ENCODE measurements at places on chromosomes 7 and 10.

- DNase-seq = no peak
These were observed 119.3 kb upstream of the ZNF746 start for GRCh38 chr7:149616898-149617297.

GRCh38 chr10:33537066-33537465 is 202.6 kb upstream of the NRP1 start:
- no peak for DNase-seq

DNA sequence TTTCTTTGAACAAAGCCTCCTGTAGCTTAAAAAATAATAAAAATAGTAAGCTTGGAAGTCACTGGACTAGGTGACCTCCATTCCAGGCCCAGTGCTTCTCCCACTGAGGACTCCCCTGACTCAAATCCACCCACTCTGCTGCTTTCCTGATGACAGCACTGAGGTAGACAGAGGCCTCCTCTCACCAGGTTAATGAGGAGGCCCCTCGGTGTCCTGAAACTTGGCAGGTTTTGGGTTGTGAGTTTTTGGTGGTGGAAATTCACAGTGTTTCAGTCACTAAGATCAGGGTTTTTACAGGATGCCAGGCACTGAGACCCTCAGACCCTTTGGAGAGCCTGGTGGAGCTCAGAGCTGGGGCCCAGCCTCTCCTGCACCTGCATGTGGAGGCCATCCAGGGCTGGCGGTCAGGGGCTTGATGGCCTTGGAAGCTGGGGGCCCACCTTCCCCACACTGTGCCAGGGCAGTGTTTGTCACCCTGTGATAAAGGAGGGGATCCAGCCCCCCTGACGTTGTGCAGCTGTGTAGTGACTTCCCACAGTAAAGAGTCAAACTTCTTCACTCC is 19.1 kb downstream of the TSPAN14 start:
- no peak for DNase-seq

DNA sequence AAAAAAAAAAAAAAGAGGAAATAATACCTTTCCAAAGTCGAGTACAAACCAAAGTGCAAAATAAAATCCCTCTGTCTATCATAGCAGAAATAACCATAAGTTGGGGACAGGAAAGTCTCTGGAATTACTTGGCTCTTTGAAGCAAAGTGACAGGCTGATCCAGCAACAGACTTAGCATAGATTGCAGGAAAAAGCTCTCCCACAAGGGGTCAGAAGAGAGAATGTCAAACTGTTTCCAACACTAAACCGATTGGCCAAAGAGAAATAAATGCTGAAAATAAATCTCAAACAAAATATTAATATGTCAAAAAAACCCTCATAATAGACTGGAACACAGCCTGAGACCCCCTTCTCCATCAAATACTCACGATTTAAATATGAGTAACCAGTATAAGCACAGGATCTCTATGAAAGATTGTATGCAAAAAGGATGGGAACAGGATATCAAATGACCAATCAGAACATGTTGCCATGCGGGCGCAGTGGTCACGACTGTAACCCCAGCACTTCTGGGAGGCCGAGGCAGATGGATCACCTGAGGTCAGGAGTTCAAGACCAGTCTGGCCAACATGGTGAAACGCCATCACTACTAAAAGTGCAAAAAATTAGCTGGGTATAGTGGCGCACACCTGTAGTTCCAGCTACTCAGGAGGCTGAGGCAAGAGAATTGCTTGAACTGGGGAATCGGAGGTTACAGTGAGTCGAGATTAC is 1000.7 kb upstream of the LRRN3 start:
- no peak for DNase-seq

- DNase-seq = no peak
These were observed 395.9 kb downstream of the GRM8 start for GRCh38 chr7:126856691-126857291.

GRCh38 chr10:92112462-92112861 is 178.4 kb downstream of the CPEB3 start:
- no peak for DNase-seq

GRCh38 chr10:118332948-118333710 is 9.0 kb downstream of the FAM204A start:
- DNase-seq = no peak

- no peak for DNase-seq
These were observed 83.8 kb upstream of the AKR1E2 start for GRCh38 chr10:4742217-4742616.

DNA sequence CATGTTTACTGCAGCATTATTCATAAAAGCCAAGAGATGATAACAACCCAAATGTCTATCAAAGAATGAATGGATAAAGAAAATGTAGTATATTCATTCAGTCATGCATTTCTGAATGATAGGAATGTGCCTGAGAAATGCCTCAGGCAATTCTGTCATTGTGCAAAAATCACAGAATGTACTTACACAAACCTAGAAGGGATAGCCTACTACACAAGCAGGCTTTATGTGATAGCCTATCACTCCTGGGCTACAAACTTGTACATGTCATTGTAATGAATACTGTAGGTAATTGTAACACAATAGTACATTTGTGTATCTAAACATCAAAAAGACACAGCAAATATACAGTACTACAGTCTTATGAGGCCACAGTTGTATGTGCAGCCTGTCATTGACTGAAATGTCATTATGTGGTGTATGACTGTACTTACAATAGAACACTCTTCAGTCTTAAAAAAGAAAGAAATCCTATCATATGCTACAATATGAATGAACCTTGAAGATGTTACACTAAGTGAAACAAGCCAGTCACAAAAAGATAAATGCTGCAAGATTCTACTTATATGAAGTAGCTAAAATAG is 141.8 kb upstream of the GPR22 start:
- DNase-seq = no peak

GRCh38 chr10:45372251-45372951 is 1.6 kb upstream of the ALOX5 start:
- no peak for DNase-seq

- no peak for DNase-seq
These were observed 828.2 kb downstream of the TNS3 start for GRCh38 chr7:46753662-46754061.

DNA sequence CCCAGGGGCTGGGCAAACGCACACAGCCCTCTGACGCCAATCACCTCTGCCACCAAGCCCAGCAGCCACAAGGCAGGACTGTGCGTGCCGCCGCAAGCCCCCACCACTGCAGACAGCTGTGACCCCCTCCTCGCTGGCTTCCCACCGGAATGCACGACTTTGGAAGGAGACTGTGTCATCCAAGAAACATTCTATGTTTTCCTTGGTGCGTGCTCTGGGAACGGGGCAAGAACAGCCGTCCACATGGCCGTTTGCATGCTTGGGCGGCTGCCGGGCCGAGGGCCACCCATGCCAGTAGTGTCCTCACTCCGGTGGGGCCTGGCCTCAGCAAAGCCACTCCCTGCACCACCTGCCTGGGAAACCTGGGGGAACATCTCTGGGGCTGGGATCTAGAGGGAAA is 17.6 kb upstream of the ELN start:
- no peak for DNase-seq

DNA sequence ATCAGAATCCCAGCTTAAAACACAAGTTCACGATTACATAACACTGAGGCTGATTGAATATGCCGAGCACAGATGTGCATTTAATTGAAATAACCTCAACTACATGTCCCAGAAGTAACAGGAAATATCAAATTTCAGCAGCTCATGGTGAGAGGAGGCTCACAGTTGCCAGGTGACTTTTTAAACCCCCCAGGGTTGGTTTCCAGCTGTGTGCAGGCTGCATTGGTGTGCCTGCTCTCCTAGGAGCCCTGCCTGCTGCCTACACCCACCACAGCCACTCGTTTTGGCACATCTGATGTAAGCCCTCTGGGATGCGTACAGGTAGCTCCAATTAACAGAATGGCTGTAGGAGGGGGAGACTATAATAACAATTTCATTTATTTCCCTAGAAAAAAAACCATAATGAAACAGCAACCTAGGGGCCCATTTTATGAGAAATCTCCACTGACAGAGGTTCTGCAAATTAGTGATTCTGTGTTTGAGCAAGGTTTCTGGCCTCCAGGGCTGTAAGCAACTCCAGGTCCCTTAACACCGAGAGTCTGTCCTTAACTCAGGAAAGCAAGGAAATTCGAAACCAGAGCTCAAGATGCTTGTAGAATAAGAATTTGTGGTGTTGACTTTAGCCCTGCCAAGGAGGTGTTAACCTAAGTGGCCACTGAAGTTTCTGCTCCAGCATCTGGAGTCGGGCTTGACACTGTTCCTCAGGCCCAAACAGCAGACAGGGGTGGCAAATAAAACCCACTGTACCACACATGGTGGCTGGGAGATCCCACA is 161.9 kb downstream of the BMPER start:
- no peak for DNase-seq

DNA sequence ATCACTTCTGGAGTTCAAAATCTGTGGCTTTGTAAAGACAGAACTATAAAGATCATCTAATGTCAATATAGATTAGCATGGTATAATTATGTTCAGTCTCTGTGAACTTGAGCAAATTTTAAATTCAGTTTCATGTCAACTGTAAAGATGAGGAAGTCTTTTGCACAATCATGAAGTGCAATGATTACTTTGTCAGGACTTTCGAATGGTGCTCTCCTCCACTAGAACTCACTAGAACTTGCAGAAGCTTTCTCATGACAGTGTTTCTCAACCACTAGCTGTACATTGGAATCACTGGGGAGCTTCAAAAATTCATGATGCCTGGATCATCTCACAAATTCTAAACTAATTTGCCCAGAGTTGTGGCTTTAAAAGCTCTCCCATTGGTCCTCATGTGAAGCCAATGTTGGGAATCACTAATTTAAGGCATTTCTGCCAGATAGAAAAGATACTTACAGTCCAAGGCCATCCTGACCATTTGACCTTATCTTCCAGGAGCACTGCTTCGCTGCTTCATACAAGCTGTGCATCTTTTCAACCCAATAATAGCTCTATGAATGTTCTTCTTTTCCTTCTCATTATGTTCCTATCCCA is 12.9 kb downstream of the OR2AE1 start:
- DNase-seq = no peak

- no peak for DNase-seq
These were observed 309.3 kb downstream of the KCNMA1 start for GRCh38 chr10:77328272-77328816.

DNA sequence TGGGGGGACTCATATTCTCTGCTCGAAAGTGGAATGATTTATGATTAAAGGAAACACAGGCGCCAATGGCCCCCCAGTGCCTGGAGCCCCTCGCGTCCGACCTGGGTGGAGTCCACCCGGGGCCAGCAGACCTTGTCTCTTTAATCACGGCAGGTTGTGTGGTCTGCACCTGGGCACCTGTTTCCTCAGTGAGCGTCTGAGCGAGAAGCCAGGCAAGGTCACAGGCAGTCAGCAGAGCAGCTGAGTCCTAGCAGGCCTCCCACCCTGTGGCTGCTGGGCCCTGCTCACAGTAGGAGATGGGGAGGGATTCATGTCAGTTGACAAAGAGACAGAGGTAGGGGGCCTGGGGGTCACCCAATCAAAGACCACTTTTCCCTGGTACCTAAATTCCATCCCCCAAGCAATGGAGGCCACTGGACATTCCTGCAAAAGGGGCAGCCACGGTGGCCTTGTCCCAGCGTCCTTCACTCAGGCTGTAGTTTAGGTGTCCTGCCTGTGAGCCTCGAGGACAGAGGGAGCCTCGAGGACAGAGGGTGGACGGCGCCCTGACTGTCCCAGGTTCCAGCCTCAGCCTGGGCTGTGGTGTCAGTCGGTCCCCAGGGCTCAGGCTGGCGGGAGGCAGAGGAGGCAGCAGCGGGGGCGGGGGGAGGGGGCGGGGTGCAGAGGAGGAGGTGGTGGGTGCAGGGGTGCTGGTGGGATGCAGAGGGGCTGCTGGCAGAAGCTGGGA is 49.5 kb upstream of the CFAP46 start:
- no peak for DNase-seq

DNA sequence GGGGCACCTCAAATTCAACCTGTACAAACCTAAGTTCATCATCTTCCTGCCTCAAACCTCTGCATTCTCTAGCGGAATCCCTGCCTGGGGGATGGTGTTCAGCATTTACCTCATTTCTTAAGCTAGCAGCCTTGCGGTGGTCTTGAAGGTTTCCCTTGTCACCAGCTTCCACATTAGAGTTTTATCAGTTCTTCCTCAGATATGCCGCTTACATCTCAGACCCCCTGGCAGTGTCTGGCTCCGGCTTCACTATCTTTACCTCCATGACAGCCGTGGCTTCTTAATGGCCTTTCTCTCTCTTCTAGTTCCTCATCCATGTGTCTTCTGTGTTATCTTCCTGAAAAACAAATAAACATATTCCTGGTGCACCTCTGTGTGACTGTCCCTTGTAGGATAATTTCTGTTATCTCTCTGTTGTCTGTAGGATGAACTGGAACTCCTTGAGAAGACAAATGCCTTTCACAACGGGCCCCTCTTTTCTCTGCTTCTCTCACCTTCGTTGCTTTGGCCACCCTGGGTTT is 101.1 kb upstream of the BMPER start:
- no peak for DNase-seq

- no peak for DNase-seq
These were observed 545.3 kb downstream of the LRMDA start for GRCh38 chr10:75976681-75977080.

- no peak for DNase-seq
These were observed 57.6 kb downstream of the RBM33 start for GRCh38 chr7:155701972-155702544.

- no peak for DNase-seq
These were observed 316.4 kb downstream of the RPS24 start for GRCh38 chr10:78349911-78350663.

Data from stimulated activated CD4-positive, alpha-beta T cell treated with anti-CD3 and anti-CD28 coated beads, Interleukin-12 subunit alpha, Interleukin-12 subunit beta, amount 100 ng/mL, for 24 hours (primary cell).